ENCODE measurements at places on chromosomes 5 and 9.
A peak's percentile ranks its signal among the peaks of the same experiment; 100 is the strongest.

DNA sequence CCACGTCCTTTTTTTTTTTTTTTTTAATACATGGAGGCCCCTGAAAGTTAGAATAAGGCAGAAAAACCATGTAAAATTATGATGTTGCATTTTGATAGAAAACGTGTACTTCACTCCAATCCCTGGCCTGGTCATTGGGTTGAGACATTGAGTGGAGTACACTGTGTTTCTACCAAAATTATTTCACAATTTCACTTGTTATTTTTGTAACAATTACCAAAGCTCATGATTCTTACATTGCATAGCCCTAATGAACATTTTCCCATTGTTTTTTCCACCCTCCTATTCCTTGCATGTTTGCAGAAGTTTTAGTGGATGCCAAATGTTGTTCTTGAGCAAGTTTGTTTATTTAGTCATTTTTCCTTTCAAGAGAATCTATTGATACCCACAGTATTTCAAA, 21.9 kb downstream of the MAMDC2 start:
- DNase-seq: no peak

- no peak for DNase-seq
Measured at GRCh38 chr9:19180991-19181390, 49.5 kb upstream of the DENND4C start.

DNA sequence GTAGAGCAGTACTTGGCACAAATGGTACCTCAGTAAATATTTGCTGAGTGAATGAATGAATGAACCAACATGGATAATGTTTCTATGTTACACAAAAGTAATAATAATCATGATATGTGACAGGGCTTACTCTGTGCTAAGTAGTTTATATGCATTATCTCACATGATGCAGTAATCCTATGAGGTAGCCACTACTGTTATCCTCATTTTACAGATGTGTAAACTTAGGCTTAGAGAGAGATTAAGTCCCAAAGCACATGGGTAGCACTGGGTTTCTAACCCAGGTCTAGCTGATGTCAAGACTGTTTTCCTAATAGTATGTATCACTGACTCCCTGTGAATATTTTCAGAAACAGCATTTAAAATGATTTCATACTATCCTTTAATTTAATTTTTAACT, 44.1 kb upstream of the VDAC1 start:
- no peak for DNase-seq

- peak; percentile 76 for DNase-seq
Measured at GRCh38 chr9:101028346-101029314, at the start of gene PLPPR1. TSS of gene PLPPR1 (plus strand) at chr9:101028727.

DNA sequence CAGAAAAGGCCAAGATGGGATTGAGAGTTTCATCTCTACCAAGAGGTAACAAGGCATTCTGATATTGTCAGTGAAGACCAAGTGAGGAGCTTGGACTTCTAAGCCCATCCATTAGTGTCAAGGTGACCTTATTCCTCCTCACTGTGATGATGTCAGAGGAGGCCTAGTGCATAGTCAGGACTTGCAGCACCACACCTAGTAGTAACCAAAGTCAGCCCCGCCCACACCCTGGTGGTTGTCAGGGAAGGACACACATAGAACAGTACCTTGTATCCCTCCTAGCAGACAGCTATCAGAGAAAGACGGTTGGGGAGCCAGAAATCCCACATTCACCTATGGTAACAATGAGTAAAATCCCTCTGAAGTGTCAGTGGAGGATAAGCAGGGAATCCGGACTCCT, 111.7 kb downstream of the AP3B1 start:
- no peak for DNase-seq

GRCh38 chr5:145660897-145661640, 174.1 kb downstream of the PRELID2 start:
- DNase-seq: no peak

- DNase-seq: no peak
Measured at GRCh38 chr5:2663489-2663888, 88.0 kb downstream of the IRX2 start.

GRCh38 chr5:53537711-53538110, 22.7 kb upstream of the NDUFS4 start:
- no peak for DNase-seq

DNA sequence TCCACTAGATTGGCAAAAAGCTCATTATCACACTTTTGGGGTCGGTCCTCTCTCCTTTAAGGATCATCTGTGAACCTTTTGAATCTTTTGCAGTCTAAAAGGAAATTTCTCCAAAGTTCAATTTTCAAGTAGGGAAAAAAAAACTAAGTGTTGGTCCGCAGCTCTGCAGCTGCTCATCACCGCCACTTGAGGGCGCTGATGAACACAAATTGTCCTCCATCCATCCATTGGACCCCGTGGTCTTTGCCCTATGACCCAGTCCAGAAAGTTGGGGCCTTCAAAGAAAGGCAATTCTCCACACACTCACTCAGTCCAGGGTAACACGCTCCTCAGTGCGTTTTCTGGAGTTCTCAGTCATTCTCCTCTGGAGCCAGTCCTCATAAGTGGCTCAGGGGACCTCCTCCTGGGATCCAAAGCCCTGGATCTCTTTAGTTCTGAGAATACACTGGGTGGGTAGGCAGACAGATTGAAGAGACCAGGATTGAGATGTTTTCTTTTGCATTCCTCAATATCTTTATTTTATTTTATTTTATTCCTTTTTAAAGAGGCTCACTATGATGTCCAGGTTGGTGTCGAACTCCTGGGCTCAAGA, 63.6 kb upstream of the SLC28A3 start:
- DNase-seq: peak; percentile 2

- DNase-seq: peak; percentile 42
Measured at GRCh38 chr5:149646564-149646963, 65.3 kb downstream of the ARHGEF37 start.

DNA sequence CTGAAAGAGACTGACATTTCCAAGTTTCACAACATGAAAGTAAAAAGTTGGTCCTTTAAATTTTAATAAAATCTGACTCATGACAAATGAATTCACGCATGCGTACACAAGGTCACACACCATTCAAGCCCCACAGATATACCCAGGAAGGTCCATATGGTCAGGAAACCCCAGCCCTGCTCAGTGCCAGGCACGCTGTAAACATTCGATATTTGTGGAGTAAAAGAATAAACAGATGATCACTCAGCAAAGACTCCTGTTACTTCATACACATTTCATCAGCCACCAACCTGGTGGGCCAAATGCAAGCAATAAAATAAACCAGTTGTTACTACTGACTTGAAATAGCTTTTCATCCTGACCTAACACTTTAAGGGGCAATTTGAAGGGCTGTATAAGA, 158.0 kb upstream of the RETREG1 start:
- no peak for DNase-seq

GRCh38 chr5:20113031-20113715, 125.2 kb upstream of the CDH18 start:
- no peak for DNase-seq

DNA sequence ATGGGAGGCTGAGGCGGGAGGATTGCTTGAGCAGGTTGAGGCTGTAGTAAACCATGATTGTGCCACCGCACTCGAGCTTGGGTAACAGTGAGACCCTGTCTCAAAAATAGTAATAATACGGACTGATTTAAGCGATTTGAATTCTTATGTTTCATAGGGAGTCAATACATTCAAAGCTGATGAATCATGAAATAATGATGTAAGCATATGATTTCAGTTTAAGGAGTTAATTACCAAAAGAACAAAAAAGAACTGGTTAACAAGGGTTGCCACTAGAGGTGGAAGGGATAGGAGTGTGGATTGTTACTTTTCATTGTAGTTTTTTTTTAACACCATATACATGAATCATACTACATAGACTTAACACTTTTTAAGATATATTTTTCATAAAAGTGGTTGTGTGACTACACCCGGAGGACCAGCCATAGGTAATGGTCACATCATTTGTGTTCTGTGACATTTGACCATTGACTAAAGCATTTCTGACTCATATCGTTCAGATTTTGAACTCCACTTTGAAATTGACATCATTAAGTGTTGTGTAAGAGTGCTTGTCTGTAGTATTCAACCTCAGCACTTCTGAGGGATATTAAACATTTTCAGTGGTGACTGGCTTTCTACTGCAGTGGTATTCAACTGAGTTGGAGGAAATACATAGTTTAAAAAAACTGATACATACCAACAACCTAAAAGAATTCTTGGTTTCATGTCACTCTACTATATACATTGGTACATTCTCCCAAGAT, 7.0 kb downstream of the TRMT10B start:
- DNase-seq: no peak

GRCh38 chr5:158390577-158390976, 531.6 kb upstream of the CLINT1 start:
- no peak for DNase-seq

GRCh38 chr9:21873540-21874221, 71.2 kb downstream of the MTAP start:
- DNase-seq: no peak

GRCh38 chr9:114825126-114825795, 19.4 kb upstream of the TNFSF15 start:
- no peak for DNase-seq

GRCh38 chr9:129368444-129368978, 190.4 kb upstream of the IER5L start:
- no peak for DNase-seq

- no peak for DNase-seq
Measured at GRCh38 chr5:168076561-168076991, 214.9 kb upstream of the WWC1 start.

GRCh38 chr9:14978022-14979000, 68.1 kb upstream of the FREM1 start:
- no peak for DNase-seq

- DNase-seq: no peak
Measured at GRCh38 chr5:89981878-89982773, 427.4 kb downstream of the CETN3 start.

DNA sequence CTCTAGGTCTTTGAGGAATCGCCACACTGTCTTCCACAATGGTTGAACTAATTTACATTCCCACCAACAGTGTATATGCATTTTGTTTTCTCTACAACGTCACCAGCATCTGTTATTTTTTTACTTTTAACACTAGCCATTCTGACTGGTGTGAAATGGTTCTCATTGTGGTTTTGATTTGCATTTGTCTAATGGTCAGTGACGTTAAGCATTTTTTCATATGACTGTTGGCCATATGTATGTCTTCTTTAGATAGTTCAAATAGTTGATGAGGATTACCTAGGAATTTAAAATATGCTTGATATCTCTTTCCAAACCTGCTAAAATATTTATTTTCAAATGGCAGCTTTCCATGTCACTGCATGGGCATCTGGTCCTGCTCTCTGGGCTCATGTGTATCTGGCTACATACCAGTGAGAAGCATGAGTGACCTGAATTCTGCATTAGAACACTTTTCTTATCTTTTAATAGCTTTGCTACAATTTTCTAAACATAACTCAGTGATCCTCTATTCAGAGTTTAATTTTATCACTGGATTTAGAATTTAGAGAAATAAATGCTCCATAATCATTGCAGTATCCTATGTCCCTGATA, 95.8 kb upstream of the ADAMTS16 start:
- DNase-seq: peak; percentile 78

DNA sequence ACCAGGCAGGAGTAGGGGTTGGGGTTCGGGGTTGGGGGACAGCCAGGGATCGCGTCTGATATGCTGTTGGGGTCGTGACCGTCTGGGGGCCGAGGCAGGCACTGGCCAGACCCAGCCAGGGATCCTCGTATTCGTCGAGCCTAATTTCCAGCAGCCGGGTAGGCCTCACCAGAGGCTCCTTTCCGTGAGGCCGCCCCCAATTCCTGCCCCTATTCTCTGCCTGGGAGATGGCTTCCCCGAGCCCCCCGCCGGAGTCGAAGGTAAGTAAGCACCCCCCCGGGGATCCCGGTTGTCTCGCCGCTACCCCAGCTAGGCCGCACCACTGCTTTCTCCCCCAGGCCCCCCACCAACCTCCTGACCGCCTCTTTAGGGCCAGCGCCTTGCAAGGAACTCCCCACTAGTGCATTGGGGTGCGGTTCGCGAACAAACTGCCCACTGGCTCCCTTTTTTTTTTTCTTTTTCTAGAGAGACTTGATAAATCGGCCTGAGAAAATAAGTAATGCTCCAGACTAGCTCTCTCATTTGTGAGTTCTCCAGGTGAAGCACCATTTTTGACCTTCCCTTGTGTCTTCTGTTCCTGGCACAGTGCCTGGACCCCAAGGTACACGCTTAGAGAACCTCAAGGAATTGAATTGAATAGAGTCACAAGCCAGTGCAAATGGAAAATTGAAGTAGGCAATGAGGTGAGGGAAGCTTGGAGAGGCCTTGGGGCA, 435 bp downstream of the ZNF189 start:
- DNase-seq: peak; percentile 28

- no peak for DNase-seq
Measured at GRCh38 chr9:98455256-98456155, 200.1 kb upstream of the TBC1D2 start.

DNA sequence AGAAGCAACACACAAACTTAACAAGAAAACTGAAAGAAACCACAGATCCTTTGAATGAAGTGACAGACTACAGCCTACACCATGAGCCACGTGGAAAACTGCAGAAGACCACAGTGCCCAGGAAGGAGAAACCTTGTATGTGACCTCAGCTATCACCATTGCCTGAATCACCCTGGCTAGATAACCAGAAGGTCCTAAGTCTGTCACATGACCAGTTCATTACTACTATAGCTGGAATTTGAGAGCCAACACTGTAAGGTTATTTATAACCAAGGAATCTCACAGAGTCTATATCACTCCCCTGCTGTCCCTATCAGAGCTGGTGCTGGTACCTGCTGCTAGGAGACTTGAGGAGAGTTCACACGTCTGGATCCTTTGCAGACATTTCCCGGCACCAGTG, 90.3 kb upstream of the FBXL17 start:
- DNase-seq: no peak

GRCh38 chr9:113345190-113345589, 4.2 kb upstream of the BSPRY start:
- DNase-seq: no peak

- DNase-seq: peak; percentile 32
Measured at GRCh38 chr5:141359790-141360426, at the start of gene PCDHGB2. TSS of gene PCDHGB2 (plus strand) at chr5:141359994. CDS start at chr5:141360136, 142 bp downstream.

- DNase-seq: no peak
Measured at GRCh38 chr5:176167800-176168199, 70.4 kb upstream of the SIMC1 start.

GRCh38 chr9:18566121-18566520, 92.2 kb downstream of the ADAMTSL1 start:
- no peak for DNase-seq

DNA sequence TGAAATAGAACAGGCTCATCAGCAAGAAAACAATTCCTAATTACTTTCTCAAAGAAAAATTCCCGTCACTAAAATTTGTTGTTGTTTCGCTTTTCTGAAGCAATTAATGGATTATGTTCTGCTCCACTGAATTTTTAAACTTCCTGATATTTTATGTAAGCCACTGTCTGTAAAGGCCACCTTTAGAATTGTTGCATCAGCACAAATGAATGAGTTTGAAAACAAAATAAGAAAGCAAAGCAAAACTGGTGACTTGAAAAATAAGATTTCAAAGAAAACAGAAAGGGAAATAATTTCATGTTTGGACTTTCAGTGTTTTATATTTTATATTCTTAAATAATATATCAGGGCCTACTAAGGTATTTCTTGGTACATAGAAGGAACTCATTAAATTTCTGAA, 636.3 kb upstream of the TYRP1 start:
- DNase-seq: no peak

GRCh38 chr9:109914280-109915027, 134.5 kb downstream of the PALM2AKAP2 start:
- DNase-seq: no peak

- DNase-seq: no peak
Measured at GRCh38 chr5:5159282-5160103, 19.4 kb downstream of the ADAMTS16 start.

Data from G401 (cell line).